AML-193 (cell line): ENCODE measurements at places on chromosomes 4 and X.
A peak's percentile ranks its signal among the peaks of the same experiment; 100 is the strongest.

DNA sequence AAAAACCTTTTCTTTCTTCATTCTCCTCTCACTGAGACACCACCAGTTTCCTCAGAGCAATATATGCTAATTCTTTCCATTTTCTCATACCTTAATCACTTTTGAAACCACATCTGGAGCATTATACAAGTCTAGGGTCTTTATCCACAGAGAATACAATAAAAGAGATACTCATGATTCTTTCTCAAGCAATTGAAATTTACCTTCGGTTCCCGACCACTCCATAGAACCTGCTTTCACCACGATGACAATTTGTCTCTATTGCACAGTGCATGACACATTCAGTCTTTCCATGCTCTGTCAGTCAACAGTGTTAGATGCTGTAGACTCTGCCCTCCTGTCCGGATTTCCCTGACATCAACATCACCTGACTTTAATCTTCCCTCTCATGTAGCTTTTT, 409.3 kb upstream of the NWD2 start:
- DNase-seq: no peak

GRCh38 chr4:121776610-121777401, 11.8 kb upstream of the SMIM43 start:
- DNase-seq: no peak

- DNase-seq: no peak
These were observed 17.3 kb downstream of the PARM1 start for GRCh38 chr4:74950200-74950599.

DNA sequence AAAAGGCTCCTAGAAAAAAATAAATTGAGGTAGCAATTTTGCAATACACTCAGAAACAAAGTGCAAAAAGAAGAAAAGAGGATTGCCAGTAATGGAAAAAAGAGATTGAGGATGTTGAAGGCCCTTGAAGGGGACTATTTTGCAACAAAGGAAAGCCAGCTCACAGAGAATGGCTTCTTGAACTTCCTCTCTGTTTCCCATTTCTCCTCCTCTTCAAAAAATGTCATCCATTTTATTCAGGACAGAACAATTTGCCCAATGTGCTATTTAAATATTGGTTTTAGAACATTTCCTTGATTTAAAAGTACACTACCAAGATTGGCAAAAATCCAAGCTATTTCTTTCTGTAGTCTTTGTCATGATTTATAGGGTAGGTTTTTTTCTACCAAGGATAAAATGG, 60.2 kb downstream of the GASK1B start:
- peak; percentile 40 for DNase-seq

DNA sequence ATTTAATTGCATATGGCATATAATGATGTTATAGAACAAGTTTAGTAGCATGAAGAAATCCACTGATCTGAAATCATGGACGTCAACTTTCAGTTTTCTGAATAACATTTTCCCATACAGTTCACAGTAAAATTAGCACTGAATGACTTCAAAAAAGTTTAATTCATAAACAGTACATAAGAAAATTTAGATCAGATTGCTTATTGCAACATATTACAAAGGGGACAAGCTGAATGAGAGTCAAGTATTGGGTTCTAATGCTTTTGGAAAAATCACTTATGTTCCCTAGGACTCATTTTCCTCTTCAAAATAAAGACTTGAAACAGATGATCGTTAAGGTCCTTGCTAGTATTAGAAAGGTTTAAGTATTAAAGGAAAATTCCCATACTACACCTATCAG, 898.3 kb upstream of the INTU start:
- no peak for DNase-seq

DNA sequence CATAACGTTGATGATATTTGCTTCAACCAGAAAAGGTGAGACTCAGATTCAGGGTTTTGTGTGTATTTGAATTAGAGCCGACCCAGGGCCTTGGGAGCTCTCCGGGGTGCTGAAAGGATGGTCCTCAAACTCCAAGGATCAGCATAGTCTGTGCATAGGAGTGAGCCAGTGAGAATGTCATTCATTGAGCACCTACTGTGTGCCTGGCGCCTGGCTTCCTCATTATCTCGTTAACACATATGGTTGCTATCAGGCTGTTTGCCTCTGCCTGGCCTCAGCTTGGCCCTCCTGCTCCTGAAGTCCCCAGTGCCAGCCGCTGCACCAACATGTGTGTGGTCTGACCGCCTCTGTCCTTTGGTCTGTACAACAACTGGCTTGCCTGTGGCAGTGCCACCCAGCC, 25.1 kb upstream of the JAKMIP1 start:
- peak; percentile 3 for DNase-seq

GRCh38 chrX:13305108-13305507, 14.7 kb downstream of the ATXN3L start:
- DNase-seq: no peak

DNA sequence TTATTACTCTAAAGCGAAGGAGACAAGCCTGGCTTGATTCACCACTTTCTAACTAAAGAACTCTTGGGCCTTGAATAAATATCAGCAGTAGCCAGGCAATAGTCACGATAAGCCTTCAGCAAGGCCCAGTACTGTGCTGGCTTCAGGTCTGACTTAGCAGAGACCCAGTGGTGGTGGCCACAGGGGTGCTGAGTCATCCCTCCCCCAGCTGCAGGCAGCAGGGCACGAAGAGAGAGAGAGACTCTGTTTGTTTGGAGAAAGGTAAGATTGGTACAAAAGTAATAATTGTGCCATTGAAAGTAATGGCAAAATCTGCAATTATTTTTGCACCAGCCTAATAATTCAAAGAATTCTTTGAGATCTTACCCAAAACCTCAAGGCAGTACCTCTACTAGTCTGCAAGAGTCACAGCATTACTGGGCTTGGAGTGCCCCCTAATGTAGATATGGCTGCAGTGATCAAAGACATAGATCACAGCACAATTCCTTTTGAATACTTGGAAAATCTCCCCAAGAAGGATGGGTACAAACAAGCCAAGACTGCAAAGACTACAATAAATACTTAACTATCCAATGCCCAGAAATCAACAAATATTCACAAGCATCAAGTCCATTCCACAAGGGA, 159.5 kb upstream of the USP38 start:
- peak; percentile 46 for DNase-seq

- no peak for DNase-seq
These were observed 162.8 kb upstream of the POU3F4 start for GRCh38 chrX:83345298-83345697.

DNA sequence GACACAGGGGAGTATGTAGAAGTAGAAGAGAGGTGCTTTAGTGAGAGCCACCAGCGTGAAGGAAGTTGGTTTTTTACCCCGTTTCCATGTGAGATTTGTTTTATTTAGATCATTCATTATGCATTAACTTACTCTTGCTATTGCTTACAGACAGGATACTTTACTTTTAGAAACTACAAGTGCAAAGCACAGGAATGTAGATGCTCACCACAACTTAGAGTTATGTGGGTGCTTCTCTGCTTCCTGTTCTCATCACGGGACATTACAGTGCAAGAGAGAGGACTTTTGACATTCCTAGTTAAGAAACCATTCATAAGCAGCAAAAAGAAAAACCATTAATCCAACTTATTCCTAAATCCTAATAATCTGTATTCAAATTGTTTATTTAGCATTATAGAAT, 25.6 kb upstream of the SPANXD start:
- no peak for DNase-seq

DNA sequence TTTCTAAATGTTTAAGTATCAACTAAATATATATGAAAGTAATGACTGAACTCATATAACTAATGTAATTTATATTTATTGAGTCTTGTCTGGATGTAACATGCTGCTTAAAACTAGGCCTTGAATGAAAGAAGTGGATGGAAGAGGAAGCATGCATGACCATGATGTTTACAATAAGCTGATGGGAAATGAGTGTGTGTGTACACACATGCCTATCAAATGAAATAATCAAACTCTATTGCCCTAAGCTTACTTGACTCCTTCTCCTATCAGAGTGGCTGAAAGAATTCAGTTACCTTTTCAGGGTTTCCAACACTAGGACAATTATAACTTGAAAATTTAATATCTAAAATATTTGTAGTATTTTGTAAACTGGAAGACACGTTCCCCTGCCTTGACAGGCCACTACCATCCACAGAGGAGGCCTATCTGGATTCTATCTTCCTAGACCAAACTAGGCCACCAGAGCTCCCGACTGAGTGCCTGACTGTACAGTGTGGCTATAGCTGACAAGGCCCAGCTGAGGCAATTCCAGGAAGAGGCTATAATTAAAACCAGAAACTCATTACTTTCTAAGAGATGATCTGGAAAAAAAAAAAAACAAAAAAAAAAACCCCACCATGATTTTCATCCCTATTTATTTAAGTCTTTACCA, 7.6 kb downstream of the ARSJ start:
- no peak for DNase-seq

GRCh38 chr4:140256335-140256734, 102.4 kb upstream of the MAML3 start:
- DNase-seq: no peak

GRCh38 chrX:39159921-39160507, 358.8 kb downstream of the MID1IP1 start:
- DNase-seq: no peak

- DNase-seq: no peak
These were observed 120.2 kb upstream of the PJA1 start for GRCh38 chrX:69285401-69285877.

DNA sequence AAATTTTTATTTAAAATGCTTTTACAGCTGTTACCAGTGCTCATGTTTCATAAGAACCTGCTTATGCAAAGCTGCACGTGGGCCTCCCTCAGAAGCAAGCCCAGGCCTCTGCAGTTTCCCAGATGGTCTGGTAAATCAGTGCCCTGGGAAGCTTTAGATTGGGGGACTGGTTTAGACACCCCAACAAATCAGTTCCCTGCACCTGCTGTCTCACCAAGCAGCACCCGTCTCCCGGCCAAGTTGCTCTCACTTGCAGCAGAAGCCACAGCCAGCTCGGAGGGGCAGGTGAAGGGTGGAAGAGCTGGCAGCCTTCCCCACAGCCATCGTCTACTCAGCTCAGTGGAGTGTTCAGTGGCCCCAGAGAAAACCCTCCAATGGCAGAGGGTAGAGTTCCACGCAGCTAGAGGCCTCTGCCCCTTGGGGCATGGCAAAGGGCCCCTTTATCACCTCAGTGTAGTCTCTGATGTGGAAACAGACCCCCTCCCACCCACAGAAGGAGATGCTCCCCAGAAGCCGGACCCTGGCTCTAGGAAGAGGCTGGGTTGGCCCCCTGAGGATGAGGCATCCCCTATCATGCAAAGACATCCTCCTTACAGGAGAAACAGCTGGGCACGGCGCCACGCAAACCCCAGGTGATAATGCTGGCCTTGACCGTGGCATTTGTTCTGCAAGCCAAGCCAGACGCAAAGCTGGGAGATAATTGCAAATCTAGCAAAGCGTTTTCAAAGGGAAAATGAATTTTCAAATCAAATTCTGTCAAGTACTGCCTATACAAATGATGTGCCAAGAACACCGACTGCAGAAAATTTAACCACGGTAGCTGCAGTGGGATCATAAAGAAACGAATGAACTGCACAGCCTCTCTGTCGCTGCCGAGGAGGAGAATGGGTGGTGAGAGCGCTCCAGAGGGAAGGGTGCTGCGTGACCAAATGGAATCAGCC, 51.9 kb downstream of the ZFYVE28 start:
- no peak for DNase-seq

DNA sequence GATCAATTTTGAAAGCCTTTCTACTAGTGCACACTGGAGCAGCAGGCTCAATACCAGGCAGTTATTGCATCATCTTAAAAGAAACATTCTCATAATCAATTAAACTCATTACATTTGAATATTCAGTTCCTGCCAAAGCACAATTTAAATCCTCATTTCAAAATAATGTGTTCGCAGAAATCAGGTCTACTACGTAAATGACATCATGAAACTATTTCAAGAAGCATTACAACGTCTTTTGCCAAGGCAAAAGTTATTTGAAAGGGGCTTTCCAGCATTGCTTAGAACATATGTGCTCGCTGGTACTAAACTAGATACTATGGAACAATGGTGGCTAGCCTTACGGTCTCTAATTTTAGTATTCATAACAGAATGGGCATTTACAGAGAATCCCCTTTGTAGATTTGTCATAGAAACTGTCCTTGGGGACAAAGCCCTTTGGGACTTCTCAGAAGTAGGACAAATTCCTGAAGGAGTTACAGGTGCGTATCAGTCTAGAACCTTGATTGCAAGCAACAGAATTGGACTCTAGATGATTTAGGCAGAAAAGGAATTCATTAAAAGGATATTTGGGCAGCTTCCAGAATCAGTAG, 27.6 kb upstream of the HUWE1 start:
- DNase-seq: no peak

DNA sequence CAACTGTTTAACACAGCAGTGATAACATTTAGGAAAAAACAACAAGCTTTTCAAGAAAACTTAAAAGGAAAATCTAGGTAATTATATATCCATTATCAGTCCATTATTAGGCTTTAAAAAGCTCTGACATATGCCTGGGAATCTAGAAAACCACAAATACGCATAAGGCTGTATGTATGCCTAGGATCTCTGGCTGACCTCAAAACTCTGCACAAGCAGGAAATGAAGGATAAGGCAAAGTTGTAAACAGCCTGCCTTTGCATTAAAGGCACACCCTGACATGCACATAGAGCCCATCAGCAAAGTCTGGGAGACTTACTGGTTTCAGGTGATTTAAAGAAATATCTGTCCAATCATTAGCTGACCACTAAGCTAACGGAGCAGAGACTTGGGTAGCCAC, 14.0 kb downstream of the TIMP1 start:
- DNase-seq: no peak

GRCh38 chrX:9605484-9605883, 140.6 kb downstream of the TBL1X start:
- no peak for DNase-seq

GRCh38 chr4:76096076-76096475, 21.6 kb downstream of the ART3 start:
- DNase-seq: no peak

GRCh38 chrX:76850851-76851250, 423.3 kb downstream of the MAGEE1 start:
- DNase-seq: peak; percentile 0

DNA sequence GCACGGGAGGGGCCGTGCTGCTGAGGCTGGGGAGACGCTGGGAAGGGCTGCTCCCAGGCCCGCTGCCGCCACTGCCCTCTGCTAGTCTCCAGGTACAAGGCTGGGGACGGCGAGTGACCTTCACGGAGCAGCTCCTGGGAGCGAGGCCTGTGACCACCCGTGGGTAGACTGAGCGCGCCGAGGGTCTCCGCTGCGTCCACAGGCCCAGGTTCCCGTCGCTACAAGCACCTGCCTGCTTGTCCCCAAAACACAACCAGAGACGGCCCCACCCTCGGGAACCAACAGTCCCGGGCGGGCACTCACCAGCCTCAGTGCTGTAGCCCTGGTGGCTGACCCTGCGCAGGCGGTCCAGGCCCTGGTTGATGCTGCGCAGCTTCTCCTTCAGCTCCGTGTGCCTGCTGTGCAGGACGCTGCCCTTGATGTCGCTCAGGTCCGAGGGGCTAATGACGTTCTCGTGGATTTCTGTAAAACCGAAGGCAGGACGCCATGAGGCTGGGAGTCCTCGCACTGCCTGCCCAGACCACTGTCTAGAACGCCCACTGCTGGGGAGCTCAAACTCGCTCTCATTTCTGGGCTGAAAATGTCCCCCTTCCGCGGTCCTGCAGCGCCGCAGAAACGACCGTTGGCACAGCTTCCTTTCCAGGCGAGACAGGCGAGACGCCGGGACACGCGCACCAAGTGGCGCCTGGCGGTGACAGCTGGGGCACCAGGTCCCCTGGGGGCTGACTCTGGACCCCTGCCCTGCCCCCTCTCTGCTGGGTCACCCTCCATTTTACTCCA, 14.3 kb downstream of the LRPAP1 start:
- no peak for DNase-seq
